ENCODE measurements at places on chromosomes 1 and 21.

DNA sequence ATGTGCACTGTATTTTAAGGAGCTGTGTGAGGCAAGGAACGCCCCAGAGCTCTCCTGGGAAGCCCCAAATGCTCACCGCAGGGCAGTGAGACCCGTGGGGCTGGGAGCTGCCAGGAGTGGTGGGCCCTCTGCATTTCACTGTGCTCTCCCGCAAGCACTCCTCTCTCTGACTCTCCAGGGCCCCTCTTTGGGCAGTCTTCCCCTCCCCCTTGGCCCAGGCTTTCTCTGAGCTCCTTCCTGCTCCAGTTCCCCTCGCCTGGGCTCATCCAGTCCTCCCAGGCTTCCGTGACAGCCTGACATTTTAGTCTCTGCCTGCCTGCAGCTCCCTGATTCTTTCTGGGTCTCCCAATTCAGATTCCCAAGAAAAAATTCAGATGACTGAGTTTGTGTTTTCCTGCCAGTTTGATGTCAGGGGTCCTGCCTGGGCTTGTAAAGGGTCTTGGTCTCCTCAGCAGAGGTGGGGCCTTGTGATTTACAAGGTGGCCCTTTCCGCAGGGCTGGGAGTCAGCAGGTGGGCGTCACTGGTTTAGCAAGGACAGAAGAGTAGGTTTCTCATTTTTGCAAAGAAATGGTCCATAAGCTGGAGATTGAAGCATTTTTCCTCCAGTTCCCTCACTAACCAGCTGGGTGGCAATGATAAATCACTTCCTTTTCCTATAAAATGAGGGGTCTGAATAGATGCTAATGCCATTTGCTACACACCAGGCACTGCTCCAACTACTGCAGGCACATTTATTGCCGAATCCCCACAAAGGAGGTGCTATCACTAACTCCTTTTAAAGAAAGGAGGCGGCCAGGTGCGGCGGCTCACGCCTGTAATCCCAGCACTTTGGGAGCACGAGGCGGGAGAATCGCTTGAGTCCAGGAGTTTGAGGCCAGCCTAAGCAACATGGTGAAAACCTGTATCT is 1.9 kb upstream of the CA6 start:
- DNase-seq: no peak

- peak; percentile 33 for DNase-seq
Measured at GRCh38 chr1:192160196-192160595, 1.9 kb downstream of the RGS18 start.

DNA sequence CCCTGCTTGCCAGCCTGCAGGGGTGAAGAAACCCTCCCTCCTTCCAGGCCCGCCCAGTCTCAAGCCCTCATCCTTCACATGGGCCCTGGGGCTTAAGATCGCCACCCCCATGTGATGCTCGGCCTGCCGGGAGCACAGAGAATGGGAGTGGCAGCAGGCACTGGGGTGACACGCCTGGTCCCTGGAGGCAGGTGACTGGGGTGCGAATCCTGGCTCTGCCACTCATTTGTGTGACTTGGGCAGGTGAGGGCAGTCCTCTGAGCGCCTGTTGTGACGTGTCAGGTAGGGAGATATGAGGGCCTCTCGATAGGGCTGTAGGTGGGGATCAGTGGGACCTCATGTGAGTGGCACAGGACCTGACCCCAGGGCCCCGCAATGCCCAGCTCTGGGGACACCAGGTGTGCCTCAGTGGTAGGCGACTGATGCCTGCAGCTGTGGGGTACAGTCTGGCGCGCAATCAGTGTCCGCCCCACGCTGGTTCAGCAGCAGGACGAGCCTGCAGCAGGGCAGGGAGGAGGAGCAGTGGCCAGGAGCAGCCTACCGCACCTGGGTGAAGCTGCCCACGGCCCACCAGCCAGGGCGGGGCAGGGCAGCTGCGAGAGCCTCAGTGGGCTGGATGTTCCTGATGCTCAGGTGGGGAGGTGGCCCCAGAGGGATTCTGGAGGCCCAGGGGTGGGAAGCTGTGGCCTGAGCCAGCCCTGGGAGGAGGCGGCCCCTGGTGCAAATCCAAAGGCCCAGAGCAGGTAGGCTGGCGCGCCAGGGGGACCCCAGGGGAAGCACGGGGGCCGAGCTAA is 6.2 kb downstream of the SH2D5 start:
- no peak for DNase-seq

- DNase-seq: no peak
Measured at GRCh38 chr21:32733356-32733755, 5.5 kb upstream of the SYNJ1 start.

DNA sequence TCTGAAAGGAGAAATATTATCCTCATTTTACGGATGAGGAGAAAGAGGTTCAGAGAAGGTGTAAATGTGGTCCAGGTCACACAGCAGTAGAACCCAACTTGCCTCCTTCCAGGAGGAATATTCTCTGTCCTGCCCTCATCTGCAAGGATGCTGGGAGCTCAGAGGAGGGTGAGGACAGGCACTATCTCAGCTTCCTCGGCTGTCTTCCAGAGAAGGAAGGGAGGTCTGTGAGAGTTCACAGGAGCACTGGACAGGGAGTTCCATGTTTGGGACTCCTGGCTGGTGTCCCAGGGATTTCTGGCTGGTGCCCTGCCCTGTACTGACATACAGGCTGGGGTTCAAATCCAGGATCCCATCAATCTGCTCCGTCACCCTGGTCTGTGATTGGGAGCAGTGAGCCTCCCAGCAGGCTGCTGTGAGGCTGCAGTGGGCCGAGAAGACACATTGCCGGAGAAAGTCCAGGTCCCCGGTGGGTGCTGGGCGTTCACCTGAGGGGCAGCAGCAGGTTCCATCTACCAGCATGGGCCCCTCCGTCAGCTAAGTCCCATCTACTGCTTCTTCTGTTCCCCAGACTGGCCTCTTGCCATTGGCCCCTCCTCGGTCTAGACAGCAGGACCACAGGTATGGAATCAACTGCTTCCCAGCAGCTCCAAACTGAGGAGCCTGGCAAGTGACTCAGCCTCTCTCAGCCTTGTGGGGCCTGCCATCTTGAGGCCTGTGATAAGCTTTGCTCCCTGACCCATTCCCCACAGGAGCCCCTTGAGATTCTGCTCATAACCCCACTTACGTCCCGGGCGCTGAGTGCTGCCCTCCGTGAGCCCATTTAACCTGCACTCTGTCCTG is 8.5 kb upstream of the BSND start:
- DNase-seq: no peak

DNA sequence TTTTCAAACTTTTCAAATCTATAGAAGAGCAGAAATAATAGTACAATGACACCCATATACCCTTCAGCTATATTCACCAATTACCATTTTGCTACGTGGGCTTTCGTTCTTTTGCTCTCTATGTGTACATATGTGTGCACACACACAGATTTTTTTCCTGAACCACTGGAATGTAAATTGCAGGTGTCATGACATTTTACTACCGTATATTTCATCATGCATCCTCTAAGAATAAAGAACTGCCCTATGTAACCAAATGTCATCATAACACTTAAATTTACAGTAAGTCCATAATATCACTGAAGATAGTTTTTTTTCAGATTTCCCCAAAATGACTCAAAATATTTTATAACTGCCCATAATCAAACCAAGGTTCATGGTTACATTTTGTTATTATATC is 88.4 kb upstream of the GFI1 start:
- DNase-seq: no peak

- DNase-seq: no peak
Measured at GRCh38 chr1:36951761-36952160, 82.6 kb downstream of the GRIK3 start.

- no peak for DNase-seq
Measured at GRCh38 chr1:231419147-231419546, 2.9 kb downstream of the EGLN1 start.

DNA sequence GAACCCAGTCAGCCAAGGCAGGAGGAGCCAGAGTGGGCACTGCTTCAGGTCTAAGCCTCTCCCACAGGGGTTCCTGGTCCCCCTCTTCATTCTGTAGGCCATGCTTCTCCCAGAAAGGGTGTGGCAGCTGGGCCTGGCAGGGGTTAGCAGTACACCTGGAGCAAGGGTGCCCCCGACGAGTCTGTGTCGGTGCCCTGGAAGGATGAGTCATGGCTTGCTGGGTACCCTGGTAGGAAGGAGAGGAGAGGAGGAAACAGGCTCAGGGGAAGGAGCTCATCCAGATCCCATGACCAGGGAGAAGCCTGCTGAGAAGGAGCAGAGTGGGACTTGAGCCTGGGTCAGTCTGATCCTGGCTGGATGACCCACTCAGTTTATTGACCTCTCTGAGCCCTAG is 10.3 kb downstream of the KDF1 start:
- no peak for DNase-seq

GRCh38 chr1:192357924-192358323 is 41.1 kb downstream of the RGS21 start:
- DNase-seq: no peak

- peak; percentile 47 for DNase-seq
Measured at GRCh38 chr1:41662061-41662764, 177.7 kb upstream of the EDN2 start.

DNA sequence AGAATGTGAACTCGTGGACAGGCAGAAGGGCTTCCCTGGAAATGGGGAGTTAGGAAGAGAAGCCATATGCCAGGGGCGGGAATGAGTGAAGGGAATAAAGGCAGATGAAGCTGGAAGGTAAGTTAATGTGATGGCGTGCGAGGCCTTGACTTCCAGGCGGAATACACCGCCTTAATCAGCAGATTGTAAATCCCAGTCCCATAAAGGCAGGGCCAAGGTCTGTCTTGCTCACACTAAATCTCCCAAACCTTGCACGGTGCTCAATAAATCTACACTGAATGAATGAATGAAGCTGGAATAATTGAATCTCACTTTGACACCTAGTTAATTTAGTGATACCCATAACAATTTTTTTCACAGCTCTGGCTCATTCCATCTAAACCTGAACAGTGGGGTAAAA is 16.8 kb upstream of the PRDM2 start:
- DNase-seq: no peak

- no peak for DNase-seq
Measured at GRCh38 chr1:41362749-41363590, 1.7 kb downstream of the FOXO6 start.

GRCh38 chr1:52679048-52679447 is 19.1 kb downstream of the COA7 start:
- DNase-seq: no peak

DNA sequence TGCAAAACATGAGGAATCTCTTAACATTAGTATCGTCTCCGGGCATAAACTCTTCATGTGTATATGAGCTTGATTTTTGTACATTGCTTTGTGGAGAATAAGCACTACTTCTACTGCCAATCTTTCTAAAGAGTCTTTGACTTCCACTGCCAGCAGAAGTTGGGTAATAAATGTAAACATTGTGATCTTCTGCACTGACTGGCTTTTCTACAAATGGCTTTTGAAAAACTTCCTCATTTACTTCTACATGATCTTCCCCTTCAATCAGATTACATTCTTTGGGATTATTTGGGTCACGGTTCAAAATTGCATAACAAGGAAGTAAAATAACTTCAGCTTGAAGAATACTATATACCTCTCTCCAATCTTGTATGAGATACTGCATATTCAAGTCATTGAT is 30.4 kb upstream of the SLC44A5 start:
- DNase-seq: no peak

GRCh38 chr1:50179639-50180038 is 70.9 kb downstream of the ELAVL4 start:
- no peak for DNase-seq

GRCh38 chr1:36585569-36586548 is 103.1 kb upstream of the CSF3R start:
- no peak for DNase-seq

GRCh38 chr21:43191521-43191920 is 22.7 kb downstream of the CRYAA start:
- no peak for DNase-seq

- DNase-seq: no peak
Measured at GRCh38 chr1:160367516-160367900, 637 bp downstream of the NHLH1 start.

DNA sequence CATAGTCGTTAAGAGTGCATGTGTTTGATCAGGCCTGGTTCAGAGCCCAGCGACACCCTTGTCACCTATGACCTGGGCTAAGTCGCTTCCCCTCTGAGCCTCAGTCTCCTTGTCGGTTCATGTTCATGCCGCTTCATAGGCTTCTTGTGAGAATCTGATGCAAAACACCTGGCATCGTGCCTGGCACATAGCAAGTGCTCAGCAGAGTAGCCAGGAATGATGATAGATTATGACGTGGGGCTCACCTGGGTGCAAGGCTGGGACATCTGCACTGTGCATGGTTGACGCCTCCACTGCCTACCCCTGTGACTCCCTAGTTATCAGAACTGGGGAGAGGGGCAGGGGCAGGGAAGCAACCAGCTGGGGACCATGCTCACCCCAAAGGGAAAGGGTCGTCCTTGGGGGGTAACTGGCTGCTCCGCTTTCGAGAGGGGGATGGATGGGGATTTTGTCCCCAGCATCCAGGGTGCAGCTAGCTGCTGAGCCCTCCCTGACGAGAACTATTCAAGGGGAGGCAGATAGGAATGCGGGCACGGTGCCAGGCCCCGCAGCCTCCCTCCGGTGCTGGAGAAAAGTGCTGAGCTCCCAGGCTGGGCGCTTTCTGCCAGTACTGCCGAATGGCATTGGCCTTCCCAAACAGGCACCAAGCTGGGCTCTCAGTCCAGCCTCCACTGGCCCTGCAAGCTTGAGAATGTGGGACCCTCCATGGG is 9.3 kb downstream of the EFHD2 start:
- no peak for DNase-seq

GRCh38 chr21:36913247-36914169 is 53.0 kb downstream of the HLCS start:
- no peak for DNase-seq

- DNase-seq: no peak
Measured at GRCh38 chr1:38210021-38210894, 163.7 kb upstream of the POU3F1 start.

DNA sequence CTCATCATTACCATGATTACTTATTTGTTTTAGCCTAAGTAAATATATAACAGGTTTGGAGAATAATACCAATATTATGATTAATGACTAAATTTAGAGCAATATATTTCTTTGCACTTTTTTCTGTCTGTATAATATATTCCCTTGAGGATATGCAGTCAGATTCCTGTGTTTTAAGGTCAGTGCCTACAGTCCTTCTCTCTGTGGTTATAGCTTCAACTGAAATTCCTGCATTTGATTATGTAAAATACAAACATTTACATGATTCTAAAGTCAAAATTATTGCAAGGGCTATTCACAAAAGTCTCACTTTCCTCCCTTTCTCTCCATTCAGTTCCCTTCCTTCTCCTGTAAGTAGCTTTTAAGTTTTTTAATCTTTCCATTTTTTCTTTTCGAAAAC is 142.9 kb upstream of the COL6A1 start:
- no peak for DNase-seq

DNA sequence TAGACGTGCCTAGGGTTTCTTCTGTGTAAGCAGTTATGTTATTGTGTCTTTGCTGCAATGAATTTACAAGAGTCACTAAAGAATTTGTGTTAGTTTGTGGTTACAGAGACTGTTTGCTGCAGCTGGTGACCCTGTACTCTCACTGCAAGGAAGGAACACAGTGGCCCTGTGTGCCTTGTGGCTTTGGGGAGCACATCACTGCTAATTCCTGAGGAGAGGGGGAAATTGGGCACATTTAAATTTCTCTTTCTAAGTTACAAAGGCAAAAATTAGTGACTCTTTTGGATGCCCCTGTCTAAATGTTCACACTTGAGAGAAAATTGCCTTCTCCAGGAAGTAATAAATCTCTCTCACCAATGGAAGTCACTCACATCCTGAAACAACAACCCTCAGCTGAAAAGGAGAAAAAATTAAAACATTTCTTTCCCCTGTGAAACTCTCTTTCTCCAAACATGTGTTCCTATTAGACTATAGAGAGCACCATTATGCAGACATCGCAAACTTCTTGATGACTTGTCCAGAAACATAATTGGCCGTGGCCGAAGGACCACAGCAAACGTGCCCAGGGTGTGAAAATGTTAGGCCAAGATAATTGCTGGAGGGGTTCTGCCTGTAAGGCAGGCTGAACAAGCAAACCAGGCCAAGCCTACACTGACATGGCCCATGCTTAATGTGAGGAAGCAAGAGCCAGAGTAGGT is 32.3 kb upstream of the SPAG17 start:
- no peak for DNase-seq

All from CD14-positive monocyte (primary cell).